Adrenal gland (tissue), 19 donors: ENCODE measurements at places on chromosomes 11 and 22. TPM values are rescaled to one million over a fixed set of nuclear protein-coding genes. Genes with fewer than 3 reads are reported as not detected.

GRCh38 chr11:78080818-78081495 is 1.3 kb upstream of the NDUFC2 start:
- H3K27me3 ChIP-seq: no peaks in the 10 kb centered on the region
- H3K27ac ChIP-seq: no peak overlapping the region
- no peak for DNase-seq
- peaks cover 18% of the 10 kb centered on the region for H3K4me1 ChIP-seq
- no peak overlapping the region for H3K4me3 ChIP-seq

DNA sequence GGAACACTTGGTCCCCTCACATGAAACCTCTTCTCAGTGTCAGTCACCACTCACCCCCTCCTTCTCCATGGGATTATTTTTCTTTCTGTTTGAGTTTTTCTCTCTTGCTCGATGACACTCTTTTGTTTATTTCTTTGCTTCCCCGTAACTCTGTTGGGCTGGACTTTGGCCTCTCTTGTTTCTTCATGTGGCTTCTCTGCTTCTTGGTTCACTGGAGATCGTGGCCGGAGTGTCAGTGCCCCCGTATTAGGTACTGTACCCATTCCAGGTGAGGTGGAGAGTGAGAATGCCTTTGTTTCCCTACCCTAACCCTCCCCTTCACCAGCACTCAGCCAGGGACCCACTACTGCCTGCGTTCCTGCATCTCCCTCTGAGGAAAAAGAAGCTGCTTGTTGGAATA is 32.5 kb downstream of the CYB5R2 start:
- no peaks in the 10 kb centered on the region for H3K27me3 ChIP-seq
- H3K4me1 ChIP-seq: no peaks in the 10 kb centered on the region
- no peak overlapping the region for H3K27ac ChIP-seq
- H3K4me3 ChIP-seq: no peak overlapping the region
- peaks cover 18% of the 10 kb centered on the region for H3K36me3 ChIP-seq

- H3K4me3 ChIP-seq: no peak overlapping the region
- H3K27ac ChIP-seq: peak overlapping the region; percentile 2
- H3K36me3 ChIP-seq: no peaks in the 10 kb centered on the region
- no peaks in the 10 kb centered on the region for H3K27me3 ChIP-seq
- no peaks in the 10 kb centered on the region for H3K4me1 ChIP-seq
Measured at GRCh38 chr11:108170184-108170583, 48.8 kb downstream of the ACAT1 start.

- H3K4me1 ChIP-seq: no peaks in the 10 kb centered on the region
- H3K4me3 ChIP-seq: no peak overlapping the region
- DNase-seq: no peak
- H3K36me3 ChIP-seq: no peaks in the 10 kb centered on the region
- no peak overlapping the region for H3K27ac ChIP-seq
Measured at GRCh38 chr11:133047036-133047770, 485.1 kb downstream of the OPCML start.

GRCh38 chr22:38707984-38708383 is 2.2 kb downstream of the GTPBP1 start:
- H3K36me3 ChIP-seq: no peaks in the 10 kb centered on the region
- peaks cover 32% of the 10 kb centered on the region for H3K4me1 ChIP-seq
- H3K4me3 ChIP-seq: no peak overlapping the region
- H3K27me3 ChIP-seq: no peaks in the 10 kb centered on the region

DNA sequence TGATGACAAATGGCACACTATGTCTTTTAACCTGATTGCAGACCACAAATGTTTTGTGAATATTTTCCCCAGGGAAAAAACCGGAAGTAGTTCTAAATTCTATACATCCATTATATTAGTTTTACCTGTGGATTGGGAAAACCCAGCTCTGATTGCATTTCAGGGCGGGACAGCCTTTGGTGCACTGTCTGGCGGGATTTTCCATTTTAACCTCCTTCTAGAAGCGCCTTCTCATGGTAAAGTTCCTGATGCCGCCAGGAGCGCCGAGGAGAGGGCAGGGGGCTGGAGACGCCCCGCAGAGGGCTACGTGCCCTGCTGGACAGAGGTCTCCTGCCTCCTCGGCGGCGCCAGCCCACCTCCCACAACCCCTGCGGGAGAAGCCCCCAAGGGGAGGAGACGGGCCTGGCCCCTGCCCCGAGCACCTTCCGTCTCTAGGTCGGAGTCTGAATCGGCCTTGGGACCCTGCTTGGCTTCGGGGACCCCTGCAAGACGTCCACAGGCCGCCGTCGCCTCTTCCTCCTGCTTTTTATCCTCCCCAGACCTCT is 1.2 kb upstream of the P2RX6 start:
- no peak overlapping the region for H3K4me3 ChIP-seq
- H3K27ac ChIP-seq: peak overlapping the region; percentile 73
- no peaks in the 10 kb centered on the region for H3K27me3 ChIP-seq
- H3K4me1 ChIP-seq: peaks cover 15% of the 10 kb centered on the region

GRCh38 chr11:61880454-61880853 is 10.9 kb downstream of the FADS3 start:
- DNase-seq: no peak
- H3K27ac ChIP-seq: no peak overlapping the region
- H3K4me3 ChIP-seq: no peak overlapping the region
- H3K27me3 ChIP-seq: no peaks in the 10 kb centered on the region
- no peaks in the 10 kb centered on the region for H3K4me1 ChIP-seq
- H3K36me3 ChIP-seq: no peaks in the 10 kb centered on the region

GRCh38 chr11:32671051-32671450 is 87.4 kb downstream of the EIF3M start:
- H3K36me3 ChIP-seq: no peaks in the 10 kb centered on the region
- H3K4me3 ChIP-seq: no peak overlapping the region
- H3K4me1 ChIP-seq: no peaks in the 10 kb centered on the region
- DNase-seq: no peak

DNA sequence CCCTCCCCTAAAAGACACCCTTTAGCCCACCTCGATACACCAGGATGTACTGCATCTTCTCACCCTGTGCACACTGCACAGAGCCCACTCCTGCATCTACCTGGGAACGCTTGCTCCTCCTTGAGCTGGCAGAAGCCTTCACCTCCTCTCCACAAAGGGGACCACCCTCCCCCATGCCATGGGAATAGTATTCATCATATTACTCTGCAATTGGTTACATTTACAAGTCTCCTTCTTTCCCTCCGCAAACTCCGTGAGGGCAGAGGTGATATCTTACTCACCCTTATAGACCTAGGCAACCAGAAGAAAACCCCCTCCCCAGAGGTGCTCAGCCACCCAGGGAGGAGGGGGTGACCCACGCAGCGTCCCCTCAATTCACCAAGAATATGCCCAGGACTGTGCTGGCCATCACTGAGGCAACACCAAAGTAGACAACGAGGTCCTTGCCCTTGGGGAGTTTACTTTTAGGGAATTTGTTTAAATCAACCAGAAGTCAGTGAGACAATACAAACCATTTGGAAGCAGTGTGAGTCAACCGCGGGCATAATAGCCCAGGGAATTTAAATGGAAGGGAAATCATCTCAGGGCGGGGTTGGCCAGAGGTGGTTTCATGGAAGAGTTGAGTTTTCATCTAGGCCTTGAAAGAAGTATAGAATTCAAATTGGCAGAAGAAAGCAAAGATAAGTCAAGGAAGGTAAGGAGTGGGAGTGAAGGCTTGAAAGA is 214.5 kb downstream of the BARX2 start:
- DNase-seq: no peak
- H3K36me3 ChIP-seq: no peaks in the 10 kb centered on the region
- H3K27ac ChIP-seq: no peak overlapping the region
- H3K4me3 ChIP-seq: no peak overlapping the region
- H3K4me1 ChIP-seq: no peaks in the 10 kb centered on the region

DNA sequence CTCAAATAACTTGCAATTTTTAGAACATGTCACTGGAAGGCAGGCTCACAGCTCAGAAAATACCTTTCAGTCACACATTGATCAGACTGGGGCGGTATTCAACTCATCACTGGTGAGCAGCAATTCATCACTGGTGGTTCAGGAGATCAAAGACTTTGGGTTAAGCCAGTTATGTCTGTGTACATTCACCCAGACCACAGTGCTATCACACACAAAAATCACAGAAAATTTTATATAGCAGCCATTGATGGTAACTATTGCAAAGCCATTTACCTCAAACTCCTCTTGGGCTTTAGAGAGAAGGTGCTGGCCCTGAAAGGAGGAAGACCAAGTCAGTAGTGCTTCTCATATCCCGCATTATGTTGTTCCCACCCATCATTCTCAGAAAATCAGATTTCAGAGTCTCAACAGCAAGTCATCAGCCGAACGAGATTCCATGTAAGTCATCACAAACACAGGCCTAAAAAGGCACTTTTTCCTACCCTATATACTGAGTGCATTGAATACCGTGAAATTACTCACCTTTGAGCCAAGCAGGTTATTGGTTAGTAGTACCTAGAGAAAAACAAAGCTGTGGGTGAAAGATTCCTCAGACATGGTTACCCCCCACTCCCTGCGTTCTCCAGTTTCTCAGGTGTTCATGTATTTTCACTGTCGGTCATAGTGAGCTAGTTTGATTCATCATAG is 14.0 kb upstream of the WDR74 start:
- H3K4me1 ChIP-seq: peaks cover 12% of the 10 kb centered on the region
- H3K27me3 ChIP-seq: no peaks in the 10 kb centered on the region
- no peak overlapping the region for H3K4me3 ChIP-seq
- H3K27ac ChIP-seq: no peak overlapping the region
- H3K36me3 ChIP-seq: no peaks in the 10 kb centered on the region
- DNase-seq: no peak

- no peaks in the 10 kb centered on the region for H3K27me3 ChIP-seq
- no peaks in the 10 kb centered on the region for H3K4me1 ChIP-seq
- no peaks in the 10 kb centered on the region for H3K36me3 ChIP-seq
- no peak for DNase-seq
- H3K4me3 ChIP-seq: no peak overlapping the region
Measured at GRCh38 chr22:44780876-44781449, 28.6 kb downstream of the ARHGAP8 start.

DNA sequence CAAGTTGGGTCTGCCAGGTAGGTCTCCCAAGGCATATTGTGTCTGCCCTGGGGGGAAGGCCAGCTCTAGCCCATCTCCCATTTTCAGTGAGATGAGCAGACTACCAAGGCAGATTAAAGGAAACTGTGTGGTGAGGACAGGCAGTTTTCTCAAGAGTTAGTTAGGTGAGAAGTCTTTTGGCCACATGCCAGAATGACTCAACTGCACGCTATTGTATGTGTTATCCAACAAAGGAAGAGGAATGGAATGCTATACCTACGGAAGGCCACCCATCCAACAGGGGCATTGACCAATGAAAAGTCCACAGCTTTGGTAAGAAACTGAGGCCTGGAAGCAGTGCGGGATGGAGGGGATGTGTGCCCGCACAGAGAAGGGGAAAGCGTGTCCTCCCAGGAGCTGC is 941.7 kb downstream of the NTM start:
- DNase-seq: no peak
- no peaks in the 10 kb centered on the region for H3K36me3 ChIP-seq

DNA sequence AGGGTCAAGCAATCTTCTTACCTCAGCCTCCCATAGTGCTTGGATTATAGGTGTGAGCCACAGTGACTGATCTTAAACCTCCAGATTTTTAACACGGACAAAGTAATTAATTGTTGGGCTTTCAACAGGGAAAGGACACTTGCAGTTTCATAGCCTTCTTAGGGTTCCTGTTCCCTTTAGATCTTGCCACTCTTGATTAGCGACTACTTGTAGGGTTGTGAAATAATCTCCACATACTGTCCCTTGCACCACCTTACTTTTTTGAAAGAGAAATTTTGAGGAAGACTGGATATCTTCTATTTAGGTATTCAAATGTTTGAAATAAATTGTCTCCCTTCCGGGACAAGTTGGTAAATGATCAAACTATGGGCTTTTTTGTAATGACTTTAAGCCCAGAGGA is 7.6 kb downstream of the MS4A4E start:
- H3K4me3 ChIP-seq: no peak overlapping the region
- H3K36me3 ChIP-seq: no peaks in the 10 kb centered on the region
- no peak for DNase-seq
- H3K27ac ChIP-seq: no peak overlapping the region
- H3K27me3 ChIP-seq: no peaks in the 10 kb centered on the region

NLRP14 gene
- not detected for total RNA-seq

TMPRSS6 gene
- total RNA-seq: 1.2 TPM

GALNT18 gene
- total RNA-seq: 5.4 TPM

HINFP gene
- 21.4 TPM for total RNA-seq

PDE2A gene
- 53.1 TPM for total RNA-seq

HMOX1 gene
- total RNA-seq: 19.3 TPM

KRTAP5-9 gene
- total RNA-seq: 0.18 TPM
